ENCODE measurements at places on chromosomes 1 and 21.

DNA sequence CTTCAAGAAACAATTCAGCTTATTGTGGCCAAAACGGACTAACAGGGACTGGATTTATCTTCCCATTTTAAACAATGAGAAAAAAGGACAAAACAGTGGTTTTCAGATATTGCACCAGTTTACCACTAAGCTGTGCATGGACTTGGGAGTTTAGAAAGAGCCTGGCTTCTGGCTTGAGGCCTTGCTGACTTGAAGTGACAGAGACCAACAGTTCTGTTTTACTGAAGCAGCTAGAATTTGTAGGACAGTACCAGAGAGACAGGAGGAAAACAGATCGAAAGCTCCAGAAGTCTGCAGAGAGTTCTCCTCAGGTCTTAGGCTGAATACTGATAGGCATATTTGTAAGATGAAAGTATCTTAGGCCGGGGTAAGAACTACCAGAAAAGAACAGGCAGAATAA lies 20.5 kb downstream of the FCRL4 start:
- no peak for DNase-seq

DNA sequence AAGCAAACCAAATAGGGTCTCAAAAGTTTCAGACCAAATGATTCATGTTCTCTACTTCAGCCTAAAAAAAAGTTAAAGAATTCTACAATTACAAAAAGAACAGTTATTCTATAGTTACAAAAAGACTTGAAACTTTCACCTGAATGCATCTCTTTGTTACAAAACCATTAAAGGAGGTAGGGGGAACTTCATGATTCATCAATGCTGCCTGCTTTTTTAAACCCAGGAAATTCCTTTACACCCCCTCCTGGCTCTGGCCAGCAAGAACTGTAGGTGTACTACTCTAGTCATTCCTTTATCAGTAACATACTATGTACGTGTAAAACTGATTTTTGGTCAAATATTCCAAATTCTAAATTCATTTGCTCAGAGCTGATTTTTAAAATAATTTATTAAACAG lies 5.0 kb downstream of the FAF1 start:
- no peak for DNase-seq

DNA sequence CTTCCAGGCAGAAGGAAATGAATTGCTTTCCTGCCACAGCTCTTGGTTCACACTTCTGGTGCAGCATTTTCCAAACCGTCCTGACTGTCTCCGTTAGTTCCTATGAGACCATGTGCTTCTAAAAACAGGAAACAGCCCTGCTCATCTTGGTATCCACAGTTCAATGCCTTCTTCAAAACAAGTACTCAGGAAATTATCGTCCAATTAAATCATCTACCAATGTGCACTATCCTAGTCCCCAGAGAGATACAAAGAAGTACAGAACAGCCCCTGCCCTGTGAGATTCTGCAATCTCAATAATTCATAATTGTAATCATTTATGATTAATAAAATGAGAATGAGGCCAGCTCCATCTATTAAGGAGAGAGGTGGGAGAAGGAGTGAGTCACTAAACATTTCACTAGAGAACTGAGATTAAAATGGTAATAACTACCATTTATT lies 11.2 kb downstream of the CLEC20A start:
- DNase-seq: no peak

DNA sequence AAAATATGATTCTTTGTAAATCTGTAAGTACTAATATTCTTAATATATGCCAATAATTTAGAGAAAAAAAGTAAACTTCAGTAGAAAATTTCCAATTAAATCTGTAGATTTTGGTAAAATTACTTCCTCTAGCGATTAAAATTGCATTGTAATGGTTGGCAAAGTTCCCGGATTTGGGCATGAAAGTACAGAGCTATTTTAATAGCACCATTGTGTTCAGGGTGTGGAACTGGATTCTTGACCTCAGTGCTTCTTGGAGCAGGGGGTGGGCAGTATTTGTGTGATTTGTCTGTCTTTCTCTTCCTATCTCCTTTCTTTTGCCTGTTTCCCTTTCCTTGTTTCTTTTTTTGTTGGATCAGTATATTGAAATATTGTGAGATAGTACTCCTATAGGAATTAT lies 72.1 kb downstream of the DNM3 start:
- DNase-seq: no peak

DNA sequence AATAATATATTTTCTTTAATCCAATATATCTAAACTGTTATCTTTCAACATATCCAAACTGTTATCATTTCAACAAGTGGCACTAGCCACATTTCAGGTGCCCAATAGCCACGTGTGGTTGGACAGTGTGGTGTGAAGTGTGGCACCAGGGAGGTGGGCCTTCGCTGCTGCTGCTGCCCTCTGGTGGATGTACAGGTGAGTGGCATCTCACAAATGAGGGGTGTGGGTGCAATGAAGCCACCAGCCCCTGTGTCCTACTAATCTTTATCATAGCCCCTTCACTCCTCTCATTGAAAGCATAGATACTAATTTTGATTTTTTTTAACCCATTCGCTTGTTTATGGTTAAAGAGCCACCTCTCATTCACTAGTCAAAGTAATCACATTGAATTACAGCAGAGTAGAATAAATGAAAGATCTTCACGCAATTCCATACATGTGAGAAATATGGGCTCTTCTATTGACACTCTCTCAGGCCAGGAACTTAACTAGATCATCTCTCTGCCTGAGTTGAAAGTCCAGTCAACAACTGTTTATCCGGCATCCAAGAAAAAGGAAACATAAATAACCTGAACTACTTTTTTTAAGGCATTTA lies 499.2 kb downstream of the OMA1 start:
- peak; percentile 18 for DNase-seq

GRCh38 chr1:47727051-47727696 lies 270.0 kb downstream of the TRABD2B start:
- DNase-seq: no peak

- DNase-seq: no peak
Observed at GRCh38 chr1:109880971-109881894, 29.4 kb upstream of the CSF1 start.
